ENCODE measurements at places on chromosomes 5 and 9.

DNA sequence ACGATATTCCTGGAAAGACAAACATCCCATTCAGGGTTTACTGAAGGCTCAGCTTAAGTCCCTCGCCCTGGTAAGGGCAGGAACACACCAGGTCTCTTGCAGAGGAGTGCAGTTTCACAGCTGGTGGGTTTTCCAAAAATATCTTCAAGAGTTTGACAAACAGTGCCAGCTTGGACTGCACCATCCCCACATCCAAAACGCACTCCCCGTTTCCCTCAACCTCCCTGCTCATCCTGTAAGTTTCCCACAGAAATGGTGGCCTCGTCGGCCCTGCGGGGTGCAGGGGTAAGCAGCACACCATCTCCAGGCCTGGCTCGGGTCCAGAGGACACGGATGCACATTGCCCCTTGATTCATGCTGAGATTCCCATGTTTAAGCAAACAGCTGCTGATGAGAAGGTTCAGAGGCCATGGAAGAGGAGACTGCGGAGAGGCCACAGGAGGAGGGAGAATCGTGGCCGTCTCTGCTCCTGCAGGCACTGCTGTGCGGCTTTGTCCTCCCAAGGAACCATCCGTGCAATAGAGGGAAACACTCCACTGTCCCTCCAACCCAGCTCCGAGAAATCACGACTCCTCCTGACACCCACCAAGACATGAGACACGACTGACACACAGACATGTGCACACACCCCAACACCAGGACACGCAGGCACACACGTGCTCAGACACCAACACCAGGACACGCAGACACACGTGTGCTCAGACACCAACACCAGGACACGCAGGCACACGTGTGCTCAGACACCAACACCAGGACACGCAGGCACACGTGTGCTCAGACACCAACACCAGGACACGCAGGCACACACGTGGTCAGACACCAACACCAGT is 24.0 kb upstream of the SLC12A7 start:
- no peak for DNase-seq

DNA sequence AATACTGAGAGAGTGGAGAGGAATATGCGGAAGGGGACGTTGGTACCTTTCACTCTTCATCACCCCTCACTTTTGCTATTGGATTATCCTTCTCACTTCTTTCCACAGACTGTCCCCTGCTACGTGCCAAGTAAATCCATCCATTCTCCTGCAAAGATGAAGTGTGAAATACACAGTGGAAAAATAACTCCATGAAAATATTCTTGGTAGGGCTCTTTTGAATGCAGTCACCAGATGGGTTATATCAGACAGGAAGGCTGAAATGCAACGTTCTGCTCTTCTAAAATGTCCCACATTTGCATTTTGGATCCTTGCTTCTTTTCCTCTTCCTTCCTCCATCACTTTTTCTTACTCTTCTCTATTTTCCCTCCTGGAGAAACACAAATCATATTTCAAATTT is 510.3 kb upstream of the CLINT1 start:
- DNase-seq, result no peak

DNA sequence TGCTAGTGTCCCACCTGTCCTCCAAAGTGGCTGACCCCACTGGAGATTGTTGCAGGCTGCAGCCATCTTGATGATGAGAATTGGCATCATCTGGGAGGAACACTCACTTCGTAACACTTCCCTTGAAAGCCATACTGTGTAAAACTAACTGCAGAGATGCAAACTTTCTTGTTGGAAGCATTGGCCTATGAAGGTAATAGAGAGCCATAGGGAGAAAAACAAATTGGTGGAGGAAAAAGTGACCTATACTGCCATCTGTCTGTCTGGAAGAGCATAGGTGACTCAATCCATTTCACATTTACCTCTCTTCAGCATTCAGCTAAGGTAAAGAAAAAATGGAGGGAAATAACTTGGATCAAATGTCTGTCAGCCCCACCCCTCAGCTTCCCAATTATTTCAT is 473.4 kb downstream of the NTRK2 start:
- DNase-seq, result no peak

GRCh38 chr9:132538071-132538470 is 44.3 kb upstream of the BARHL1 start:
- DNase-seq, result no peak

DNA sequence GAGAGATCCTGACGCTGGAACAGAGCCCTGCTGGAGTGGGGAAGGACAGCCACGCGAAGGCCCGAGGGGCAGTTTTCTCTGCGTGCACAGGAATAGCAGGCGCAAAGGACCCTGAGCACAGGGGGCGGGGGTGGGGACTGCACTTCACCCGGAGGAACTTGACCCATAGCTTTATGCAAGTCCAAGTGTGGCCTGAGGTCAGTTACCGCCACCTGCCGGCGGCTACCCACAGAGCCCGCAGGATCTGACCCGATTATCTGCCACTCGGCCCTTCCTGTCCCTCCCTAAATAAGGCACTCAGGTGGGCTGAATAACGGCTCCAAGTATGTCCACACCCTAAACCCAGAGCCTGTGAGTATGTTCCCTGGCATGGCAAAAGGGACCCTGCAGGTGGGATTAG is 65.4 kb upstream of the FCN1 start:
- DNase-seq, result no peak

GRCh38 chr5:168136340-168136739 is 155.1 kb upstream of the WWC1 start:
- DNase-seq, result no peak

DNA sequence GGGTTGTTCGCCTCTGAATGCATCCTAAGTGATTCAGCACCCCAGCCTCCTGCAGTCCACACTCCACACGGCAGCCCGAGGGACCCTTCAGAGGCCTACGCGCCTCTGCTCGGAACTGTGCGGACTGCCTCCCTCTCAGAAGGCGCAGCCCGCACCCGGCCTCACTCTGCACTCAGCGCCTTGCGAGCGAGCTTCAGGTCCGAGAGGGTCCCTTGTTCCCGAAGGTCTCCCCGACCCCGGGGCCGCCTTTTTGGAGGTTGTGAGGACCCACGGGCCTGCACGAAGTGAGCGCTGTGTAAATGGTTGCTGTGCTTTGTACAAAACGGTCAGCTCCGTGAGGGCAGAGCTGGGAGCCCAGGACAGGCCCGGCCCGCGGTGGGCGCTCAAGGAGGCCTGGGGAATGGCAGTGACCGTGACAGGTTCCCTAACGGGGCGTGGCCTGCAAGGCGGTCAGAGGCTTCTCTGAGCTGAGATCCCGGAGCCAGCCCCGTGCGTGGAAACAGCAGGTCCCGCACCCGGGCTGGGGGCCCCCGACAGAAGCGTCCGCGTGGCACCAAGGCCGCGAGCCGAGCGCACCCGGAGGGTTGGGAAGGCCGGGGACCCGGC is 698 bp upstream of the CACNA1B start:
- no peak for DNase-seq

DNA sequence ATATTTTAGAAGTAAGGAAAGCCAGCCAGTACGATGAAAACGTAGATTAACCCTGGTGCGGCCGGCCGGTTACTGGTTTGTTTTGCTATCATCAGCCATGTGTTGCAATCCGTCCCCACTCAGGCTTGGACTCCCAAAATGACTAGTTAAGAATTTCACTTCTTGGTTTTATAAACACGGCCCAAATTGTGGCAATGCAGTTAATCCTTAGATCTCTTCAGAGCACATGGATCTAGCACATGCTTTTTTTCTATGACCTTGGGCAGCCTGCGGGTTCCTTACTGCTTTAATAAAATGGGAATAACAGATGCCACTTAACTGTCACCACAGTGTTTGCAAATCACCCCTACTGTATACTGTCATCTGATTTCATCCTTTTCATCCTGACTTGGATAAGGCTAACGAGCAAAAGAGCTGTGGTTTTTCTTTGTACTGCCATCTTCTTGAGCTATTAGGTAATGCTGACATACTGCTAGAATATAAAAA is 1.5 kb downstream of the NDFIP1 start:
- no peak for DNase-seq

DNA sequence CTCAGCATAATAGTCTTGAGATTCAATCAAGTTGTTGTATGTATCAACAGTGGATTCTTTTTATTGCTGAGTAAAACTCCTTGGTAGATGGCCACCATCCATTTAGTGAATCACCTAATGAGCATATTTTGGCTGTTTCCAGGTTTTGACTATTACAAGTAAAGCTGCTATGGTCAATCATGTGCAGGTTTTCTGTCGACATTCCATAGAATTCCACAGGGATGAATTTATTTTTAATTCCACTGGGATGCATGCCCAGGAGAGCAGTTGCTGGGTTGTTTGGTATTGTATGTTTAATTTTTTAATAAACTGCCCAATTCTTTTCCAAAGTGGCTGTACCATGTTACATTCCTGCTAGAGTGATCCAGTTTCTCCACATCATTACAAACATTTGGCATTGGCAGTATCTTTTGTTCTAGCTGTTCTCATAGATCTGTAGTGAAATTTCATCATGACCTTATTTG is 10.5 kb upstream of the S1PR3 start:
- DNase-seq, result no peak

DNA sequence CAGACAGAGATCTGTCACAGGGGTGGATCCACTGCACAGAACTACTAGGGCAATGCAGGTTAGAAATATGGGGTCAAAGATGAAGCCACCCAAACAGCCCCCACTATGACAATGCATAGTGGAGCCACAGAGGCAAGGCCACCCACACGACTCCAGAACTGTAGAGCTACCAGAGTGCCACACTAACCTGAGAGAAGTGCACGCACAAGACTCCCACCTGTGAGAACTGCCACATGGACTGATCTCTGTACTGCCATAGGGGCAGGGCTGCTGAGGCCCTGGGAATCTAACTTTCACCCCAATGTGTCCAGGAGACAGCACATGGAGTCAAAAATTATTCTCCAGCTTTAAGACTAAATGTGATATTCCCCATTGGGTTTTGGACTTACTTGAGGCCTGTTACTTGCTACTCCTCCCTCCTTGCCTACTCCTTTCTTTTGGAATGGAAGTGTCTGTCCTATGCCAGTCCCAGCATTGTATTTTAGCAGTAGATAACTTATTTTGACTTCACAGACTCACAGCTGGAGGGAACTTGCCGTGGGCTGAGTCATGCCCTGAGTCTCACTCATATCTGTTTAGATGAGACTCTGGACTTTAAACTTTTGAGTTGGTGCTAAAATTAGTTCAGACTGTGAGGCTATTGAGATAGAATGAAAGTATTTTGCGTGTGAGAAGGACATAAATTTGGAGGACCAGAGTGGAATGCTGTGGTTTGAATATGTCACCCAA is 853.3 kb downstream of the MAT2B start:
- no peak for DNase-seq

GRCh38 chr5:60332244-60333004 is 367.5 kb downstream of the DEPDC1B start:
- no peak for DNase-seq

DNA sequence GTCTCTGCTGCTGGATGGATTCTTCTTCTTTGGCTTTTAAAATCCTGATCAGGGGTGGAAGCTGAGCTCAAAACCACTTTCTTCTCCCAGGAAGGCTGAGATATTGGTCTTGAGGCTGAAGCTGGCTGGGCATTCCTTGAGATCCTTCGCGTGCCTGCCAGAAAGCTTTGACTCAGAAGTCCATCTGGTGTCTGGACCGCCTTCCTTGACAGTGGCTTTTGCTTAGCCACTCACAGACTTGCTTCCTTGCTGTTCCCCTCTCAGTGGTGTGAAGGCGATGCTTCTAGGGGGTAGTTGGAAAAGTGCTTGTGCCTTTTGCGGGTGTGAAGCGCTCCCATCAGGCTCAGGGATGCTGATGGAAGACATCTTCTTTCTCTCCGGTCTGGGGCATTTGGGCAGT is 45.9 kb downstream of the RGS3 start:
- no peak for DNase-seq

DNA sequence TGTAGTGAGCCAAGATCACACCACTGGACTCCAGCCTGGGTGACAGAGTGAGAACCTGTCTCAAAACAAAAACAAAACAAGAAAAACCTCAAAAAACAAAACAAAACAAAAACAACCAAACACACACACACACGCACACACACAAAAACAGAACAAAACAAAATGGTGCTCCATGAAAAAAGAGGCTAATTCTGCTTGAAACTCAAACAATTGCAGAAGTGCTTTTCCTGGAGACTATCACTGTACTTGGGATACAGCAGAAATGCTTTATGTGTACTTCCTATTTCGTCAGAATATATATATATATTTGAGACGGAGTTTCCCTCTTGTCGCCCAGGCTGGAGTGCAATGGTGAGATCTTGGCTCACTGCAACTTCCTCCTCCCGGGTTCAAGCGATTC is 49.9 kb upstream of the HSPA9 start:
- DNase-seq, result no peak

GRCh38 chr9:2260417-2261306 is 245.5 kb downstream of the SMARCA2 start:
- DNase-seq, result no peak
